Body of pancreas (tissue), 4 donors: ENCODE measurements at places on chromosomes 4 and X. TPM values are rescaled to one million over a fixed set of nuclear protein-coding genes. Genes with fewer than 3 reads are reported as not detected.

CT45A1 gene
- total RNA-seq: not detected

RBM47 gene
- total RNA-seq: 99.5 TPM

EXOC1L gene
- total RNA-seq: not detected

ANXA3 gene
- total RNA-seq: 35.9 TPM

HTT-AS gene
- not detected for total RNA-seq

ADAMTS3 gene
- 0.26 TPM for total RNA-seq

MAMLD1 gene
- 5.6 TPM for total RNA-seq

KLKB1 gene
- 3.1 TPM for total RNA-seq

AWAT2 gene
- total RNA-seq: not detected

SH2D1A gene
- total RNA-seq: 0.52 TPM

GRCh38 chrX:24190500-24191156, 41.1 kb downstream of the ZFX start:
- DNase-seq: no peak

GRCh38 chr4:77172336-77172735, 15.3 kb downstream of the CCNG2 start:
- DNase-seq: no peak

GRCh38 chr4:86938771-86939520, 4.1 kb downstream of the AFF1 start:
- no peak for DNase-seq

DNA sequence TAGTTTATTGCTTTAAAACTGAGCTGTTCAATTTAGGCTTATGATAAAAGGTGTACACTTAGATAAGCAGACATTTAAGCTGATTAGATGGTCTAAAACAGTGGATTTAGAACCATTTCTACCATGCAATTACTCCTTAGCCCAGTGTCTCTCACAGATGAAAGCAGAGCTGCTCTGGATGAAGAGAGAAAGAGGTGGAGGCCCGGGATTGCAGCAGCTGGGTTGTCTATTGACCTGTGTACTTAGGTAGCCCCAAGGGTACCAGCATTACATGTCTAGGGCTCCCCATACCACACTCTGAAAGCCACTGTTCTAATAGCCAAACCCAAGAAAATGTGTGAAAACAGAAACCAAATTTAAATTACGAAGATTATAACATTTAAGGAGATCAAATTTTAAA, 86.0 kb upstream of the GIMD1 start:
- no peak for DNase-seq

DNA sequence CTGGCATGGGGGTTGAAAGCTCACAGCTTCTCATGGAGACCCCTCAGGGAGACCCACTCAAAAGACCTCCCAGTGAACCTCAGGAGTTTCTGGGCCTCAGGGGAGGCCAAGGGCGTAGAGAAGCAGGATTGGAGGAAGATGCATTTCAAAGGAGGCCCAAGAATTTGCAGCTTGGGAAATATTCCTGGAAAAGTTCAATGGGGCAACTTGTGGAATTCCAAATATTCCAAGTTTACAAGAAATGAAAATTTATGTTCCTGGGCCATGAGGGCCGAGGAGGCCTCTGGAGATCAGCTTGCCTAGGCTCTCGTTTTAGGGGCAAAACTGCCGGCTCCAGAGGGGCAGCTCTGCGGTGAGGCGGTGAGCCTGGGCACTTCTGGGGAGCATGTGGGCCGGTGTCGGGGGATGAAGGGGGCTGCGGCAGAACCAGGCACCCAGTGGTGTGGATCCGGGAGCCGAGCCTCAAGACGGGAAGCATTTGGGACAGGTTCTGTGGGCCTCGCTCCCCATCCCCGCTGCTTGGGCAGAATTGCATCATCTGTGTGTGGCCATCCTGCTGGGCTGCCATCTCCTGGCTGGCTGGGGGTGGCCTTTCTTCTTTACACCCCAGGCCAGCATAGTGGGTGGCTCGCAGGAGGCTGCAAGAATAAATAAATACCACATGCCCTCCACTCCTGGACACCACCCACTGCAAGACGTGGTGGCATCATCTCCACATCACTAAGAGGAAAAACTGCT, 54.6 kb upstream of the GPR78 start:
- DNase-seq: no peak

- no peak for DNase-seq
Measured at GRCh38 chrX:21933077-21933476, 7.4 kb upstream of the SMS start.

DNA sequence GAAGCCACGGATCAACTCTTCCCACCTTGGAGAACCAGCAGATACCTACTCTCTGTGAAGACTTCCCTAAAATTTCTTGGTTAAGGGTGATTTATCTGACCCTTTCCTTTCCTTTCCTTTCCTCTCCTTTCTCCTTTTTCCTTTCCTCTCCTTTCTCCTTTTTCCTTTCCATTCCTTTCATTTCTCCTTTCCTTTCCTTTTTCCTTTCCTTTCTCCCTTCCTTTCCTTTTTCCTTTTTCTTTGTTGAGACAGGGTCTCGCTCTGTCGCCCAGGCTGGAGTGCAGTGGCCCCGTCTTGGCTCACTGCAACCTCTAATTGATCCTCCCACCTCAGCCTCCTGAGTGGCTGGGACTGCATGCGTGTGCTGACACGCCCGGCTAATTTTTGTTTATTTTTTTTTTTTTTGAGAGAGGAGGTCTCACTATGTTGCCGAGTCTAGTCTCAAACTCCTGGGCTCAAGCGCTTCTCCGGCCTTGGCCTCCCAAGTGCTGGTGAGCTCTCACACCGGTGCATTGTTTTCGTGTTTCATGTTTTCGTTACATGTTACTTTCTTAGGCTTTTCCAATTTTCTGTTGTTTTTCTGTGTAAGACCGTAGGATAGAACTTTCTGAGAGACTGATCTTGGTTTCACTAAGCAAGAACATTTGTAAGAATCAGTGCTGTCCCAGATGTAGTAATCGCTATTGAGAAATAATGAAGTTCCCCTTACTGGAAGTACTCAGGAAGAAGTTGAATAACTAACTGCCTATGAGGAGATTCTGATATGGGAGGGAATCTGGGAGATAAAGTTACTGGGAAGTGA, 2.0 kb downstream of the TMEM165 start:
- DNase-seq: no peak

DNA sequence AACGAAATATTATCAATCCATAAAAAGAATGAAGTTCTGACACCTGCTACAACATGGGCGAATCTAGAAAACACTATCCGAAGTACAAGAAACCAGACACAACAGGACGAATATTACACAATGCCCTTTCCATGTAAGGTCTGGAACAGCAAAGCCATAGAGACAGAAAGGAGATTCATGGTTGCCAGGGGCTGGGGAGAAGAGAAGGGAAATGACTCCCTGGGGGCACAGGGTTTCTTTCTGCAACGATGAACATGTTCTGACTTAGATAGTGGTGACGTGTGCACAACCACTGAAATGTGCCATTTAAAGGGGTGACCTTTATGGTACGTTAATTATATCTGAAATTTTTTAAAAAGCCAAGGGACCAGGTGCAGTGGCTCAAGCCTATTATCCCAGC, 28.3 kb downstream of the GPR143 start:
- no peak for DNase-seq

DNA sequence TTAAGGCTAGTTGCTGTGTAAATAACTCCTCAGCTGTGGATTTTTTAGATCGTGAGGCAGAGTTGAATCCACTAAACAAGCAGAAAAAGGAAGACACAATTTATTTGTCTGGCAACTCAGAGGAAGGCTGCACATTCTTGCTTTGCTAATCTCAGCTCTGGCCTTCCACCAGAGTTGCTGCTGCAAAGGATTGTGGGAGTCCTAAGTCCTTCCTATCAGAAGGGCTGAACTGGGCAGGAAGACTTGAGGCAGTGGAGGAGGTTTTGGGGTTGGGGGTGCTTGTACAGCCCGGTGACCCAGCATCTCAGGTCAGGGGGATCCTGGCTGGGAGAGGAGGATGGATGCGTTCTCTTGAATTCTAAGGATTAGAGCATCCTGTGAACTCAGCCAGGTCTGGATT, 11.0 kb upstream of the VSIG1 start:
- no peak for DNase-seq

DNA sequence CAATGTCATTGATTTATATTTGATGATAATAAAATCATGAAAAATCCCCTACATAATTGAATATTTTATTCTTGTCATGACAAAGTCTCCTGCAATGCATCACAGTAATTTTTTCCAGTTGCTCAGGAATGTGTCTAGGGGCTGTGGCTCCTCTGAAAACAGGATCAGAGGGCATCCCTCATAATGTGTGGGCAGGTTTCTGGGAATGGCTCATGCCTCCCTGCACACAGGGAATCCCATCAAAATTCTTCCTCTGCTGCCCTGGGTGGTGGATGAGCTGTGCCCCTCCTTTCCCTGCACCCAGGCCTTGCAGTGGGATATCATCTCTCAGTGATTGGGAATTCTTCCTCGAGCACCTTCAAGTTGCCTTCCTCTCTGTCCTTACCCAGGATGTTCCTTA, 20.4 kb upstream of the PUDP start:
- DNase-seq: no peak

DNA sequence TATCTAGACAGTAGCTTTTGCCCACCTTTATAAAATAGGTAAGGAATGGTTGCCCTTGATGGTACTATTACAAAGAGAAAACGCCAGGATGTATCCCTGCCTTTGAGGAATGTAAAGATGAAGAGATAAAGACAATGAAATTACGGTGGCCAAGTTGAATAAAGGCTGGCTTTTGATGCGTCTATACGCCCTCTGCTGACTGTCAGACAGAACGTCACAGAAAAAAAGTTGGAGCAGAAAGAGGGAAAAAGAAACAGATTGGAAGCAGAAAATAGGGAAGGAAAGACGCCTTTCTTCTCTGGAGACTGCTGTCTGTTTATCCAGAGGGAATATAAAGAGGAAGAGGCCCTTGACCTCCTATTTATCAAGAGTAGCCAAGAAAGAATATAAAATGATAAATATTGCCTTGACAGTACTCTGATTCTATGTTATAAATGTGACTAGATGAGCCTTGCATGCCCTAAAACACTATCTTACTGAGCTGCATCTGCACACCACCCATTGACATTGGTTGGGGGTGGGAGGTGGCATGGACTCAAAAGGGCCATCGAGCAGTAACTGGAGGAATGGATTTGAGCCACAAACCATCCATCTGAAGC, 30.6 kb downstream of the PCDH19 start:
- no peak for DNase-seq

DNA sequence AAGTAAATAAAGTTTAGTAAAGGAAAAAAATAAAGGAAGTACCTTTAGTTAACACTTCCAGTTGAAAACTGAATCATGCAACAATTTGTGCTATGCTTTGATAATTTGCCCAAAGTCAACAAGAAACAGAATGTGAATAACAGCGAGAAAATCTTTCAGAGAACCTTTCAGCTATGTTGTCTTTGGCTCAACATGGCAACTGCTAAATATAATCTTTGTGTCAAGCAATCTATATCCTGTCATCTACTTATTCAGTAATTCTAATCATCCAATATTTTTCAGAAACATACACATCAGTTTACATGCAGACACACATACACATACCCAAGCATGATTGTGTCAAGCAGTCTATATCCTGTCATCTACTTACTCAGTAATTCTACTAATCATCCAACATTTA, 136.0 kb upstream of the PABPC4L start:
- no peak for DNase-seq

DNA sequence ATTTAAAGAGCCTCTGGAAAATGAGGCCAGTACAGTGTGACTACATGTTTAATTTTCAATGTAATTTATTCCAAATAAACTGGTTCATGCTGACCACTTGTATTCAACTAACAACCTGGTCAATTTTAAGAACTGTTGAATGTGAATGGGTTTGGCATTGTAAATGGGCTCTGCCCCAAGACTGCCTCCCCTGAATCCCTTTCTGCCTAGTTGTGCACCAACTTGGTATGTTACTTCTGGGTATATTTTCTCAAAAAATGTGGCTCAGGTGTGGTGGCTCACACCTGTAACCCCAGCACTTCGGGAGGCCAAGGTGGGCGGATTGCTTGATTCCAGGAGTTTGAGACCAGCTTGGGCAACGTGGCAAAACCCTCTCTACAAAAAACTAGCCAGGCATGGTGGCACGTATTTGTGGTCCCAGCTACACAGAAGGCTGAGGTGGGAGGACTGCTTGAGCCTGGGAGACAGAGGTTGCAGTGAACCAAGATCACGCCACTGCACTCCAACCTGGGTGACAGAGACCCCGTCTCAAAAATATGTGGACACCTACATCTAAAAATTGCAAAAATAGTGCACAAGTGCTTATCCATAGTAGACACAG, 7.2 kb downstream of the RPL9 start:
- no peak for DNase-seq

DNA sequence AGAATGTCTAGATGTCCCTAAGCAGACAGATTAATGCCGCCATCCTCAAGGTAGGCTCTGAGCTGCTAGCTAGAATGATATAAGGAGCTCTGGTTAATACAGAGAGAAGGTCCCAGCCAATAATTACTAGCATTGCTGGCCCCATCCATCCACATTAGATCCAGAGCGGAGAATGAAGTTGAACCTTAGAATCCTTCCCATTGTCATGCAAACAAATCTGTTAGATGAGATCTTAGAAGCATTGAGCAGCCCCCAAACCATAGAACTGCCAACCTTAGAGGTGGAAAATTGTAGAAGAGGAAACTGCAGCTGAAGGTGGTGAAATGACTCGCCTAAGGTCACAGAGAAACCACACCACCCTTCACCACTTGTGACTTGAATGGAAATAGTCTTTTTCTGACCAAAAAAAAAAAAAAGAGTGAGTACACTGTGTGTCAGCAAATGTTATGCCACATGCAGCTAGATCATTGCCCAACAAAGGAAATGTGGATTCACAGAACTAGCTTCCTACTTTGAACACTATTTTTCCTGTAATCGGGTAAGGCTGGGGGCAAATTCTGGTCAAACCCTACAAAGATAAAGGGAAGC, 162.1 kb downstream of the SMIM20 start:
- no peak for DNase-seq

GRCh38 chr4:182776376-182777105, 140.6 kb downstream of the DCTD start:
- no peak for DNase-seq

GRCh38 chrX:111460607-111461006, 48.6 kb upstream of the DCX start:
- DNase-seq: no peak

DNA sequence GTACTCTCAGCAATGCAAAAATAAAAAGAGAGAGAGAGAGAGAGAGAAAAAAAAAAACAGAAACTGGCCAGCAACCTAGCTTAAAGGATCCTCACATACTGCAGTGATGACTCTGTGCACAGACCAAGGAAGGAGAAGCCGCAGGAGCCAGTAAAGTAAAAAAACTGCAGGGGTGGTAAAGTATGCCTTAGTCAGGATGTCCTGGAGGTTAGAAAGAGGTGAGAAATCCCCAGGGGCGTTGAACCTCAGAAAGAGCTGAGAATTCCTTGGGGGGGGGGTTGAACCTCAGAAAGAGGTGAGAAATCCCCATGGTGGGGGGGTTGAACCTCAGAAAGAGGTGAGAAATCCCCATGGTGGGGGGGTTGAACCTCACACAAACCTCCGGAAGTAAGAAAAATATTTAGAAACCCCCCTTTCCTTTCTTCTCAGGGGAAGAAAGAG, 48.0 kb downstream of the MAGEA9 start:
- no peak for DNase-seq

DNA sequence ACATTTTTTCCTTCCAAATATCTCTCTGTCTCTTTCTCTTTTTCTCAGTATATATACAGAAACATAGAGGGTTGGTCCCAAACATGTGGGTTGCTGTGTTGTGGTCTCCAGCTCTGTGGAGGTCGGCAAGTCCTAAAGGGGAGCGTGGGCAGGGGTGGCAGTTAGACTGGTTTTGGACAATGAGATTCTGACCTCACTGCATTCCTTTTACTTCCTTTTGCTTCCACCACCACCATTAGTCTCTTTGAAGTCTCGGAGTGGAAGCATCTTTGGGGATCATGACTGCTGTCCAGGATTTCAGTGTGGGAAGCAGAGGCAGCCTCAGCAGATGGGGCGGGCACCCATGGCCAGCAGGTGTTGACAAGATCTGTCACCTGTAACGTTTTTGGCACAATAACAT, 1091.8 kb downstream of the RAPGEF2 start:
- DNase-seq: no peak
